ENCODE measurements at places on chromosomes 16 and 17. TPM values are rescaled to one million over a fixed set of nuclear protein-coding genes. Genes with fewer than 3 reads are reported as not detected.
A peak's percentile ranks its signal among the peaks of the same experiment; 100 is the strongest.

The SEZ6L2 gene
- 7.5 TPM for total RNA-seq

The ATP2A1 gene
- total RNA-seq, result 0.75 TPM

The PRSS8 gene
- 17.0 TPM for total RNA-seq

DNA sequence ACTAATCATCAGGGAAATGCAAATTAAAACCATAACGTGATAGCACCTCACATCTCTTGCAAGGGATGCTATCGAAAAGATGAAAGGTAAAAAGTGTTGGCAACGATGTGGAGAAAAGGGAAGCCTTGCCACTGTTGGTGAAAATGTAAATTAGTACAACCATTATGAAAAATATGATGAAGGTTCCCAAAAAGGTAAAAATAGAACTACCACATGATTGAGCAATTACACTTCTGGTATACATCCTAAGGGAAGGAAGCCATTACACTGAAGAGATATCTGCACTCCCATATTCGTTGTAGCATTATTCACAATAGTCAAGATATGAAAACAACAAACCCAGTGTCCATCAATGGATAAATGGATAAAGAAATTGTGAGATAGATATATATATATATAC lies 21.5 kb downstream of the ABCA10 start:
- no peak for DNase-seq

DNA sequence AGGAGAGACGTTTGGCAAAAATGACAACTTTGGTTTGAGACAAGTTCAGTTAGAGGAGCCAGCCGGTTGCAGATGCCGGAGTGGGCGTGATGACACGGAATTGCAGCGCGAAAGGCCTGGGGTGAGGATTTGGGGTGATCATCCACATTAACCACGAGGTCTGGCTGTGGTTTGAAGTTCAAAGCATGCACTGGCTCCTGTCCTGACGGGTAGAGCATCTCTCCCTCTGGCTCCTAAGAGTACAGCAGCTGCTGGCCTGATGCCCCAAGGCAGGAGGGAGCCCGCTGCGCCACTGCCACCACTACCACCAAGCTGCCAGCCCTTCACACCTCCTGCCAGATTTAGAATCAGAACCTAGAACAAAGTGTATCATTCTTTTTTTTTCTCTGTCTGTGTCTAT lies 3.7 kb downstream of the RHBDL3 start:
- no peak for DNase-seq

DNA sequence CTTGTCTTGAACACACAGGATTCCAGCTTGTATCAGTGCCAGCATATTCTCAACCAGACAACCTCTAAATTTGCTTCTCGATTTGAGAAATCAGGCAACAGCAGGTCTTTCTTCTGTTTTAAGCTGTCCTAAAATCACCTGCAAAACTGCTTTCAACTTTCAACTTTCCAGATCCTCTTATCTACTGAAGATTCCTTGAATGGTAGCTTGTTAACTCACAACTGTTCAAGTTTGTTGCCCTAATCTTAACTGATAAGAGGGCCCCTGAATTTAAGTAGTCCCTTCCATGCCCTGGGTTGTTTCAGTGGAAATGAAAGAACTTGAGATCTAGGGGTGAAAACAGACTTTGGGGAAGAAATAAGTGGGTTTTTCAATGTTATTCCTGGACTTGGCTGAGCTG lies 57.2 kb downstream of the CHD9 start:
- DNase-seq, result no peak

- peak; percentile 48 for DNase-seq
Observed at GRCh38 chr16:48687421-48688038, 77.5 kb upstream of the N4BP1 start.

- DNase-seq, result no peak
Observed at GRCh38 chr17:45924332-45924820, 30.0 kb downstream of the MAPT start.

GRCh38 chr17:38705803-38706504 lies 881 bp downstream of the MLLT6 start:
- peak; percentile 71 for DNase-seq
